ENCODE measurements at places on chromosomes 7 and 10. TPM values are rescaled to one million over a fixed set of nuclear protein-coding genes. Genes with fewer than 3 reads are reported as not detected.

DNA sequence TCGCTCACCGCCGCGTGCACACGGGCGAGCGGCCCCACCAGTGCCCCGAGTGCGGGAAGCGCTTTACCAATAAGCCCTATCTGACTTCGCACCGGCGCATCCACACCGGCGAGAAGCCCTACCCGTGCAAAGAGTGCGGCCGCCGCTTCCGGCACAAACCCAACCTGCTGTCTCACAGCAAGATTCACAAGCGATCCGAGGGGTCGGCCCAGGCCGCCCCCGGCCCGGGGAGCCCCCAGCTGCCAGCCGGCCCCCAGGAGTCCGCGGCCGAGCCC is 3.3 kb downstream of the REPIN1 start:
- no peak for DNase-seq

CNPY1 gene
- not detected for total RNA-seq

- DNase-seq = no peak
These were observed 97.6 kb downstream of the SEM1 start for GRCh38 chr7:96612034-96612433.

GRCh38 chr7:36875794-36876193 is 151.5 kb upstream of the AOAH start:
- DNase-seq = no peak

IL2RA gene
- total RNA-seq = 3.1 TPM

GRCh38 chr10:89600041-89600440 is 45.0 kb downstream of the PANK1 start:
- no peak for DNase-seq

CCDC3 gene
- 4.6 TPM for total RNA-seq

- DNase-seq = no peak
These were observed 18.6 kb downstream of the NUDCD3 start for GRCh38 chr7:44471850-44472249.
